Gastroesophageal sphincter (tissue), 4 donors: ENCODE measurements at places on chromosomes 3 and 15.

DNA sequence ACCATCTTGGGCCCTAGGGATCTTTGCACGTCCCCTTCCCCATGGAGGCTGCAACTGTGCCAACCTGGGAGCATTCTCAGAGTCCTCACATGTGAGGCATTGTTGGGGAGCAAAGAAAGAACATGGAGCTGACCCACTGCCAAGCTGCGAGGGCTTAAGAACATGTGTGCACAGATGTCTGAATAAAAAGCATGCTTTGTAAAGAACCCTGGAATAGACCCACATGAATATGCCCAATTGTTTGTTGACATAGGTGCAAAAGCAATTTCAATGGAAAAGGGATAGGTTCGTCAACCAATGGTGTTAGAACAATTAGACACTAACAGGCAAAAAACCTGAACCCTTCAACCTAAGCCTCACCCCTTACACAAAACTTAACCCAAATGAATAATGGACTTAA is 9.3 kb downstream of the PGPEP1L start:
- ATAC-seq = no peak

- ATAC-seq = no peak
Measured at GRCh38 chr3:190444576-190445145, 5.0 kb downstream of the TMEM207 start.

DNA sequence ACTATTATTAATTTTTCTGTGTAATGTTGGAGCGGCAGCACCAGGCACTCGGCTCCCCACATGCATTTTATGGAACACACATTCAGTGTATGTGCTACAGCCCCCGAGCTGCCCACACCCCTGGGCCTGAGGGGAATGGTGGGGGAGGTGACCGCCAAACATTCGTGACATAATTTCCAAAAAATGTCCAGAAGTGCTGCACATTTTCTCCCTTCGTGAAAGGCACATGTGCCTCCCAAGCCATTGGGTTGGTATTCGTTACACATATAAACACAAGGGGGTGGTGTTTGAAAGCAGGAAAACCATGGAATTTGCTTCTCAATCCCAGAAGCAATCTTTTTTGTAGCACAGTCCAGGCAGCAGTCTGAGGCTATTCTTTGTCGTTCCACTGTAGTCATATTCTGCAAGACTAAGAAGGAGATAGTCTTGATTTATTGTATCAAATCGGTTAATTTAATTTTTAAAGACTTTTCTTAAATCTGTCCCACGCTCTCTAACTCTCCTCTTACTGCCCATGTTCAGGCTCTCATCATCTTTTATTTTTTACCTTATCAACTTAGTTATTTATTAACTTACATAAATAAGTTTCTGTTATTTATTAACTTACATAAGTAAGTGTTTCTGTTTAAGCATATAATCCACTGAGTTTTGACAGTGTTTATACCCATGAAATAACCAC is 39.2 kb upstream of the POLR2M start:
- peak; percentile 87 for ATAC-seq

DNA sequence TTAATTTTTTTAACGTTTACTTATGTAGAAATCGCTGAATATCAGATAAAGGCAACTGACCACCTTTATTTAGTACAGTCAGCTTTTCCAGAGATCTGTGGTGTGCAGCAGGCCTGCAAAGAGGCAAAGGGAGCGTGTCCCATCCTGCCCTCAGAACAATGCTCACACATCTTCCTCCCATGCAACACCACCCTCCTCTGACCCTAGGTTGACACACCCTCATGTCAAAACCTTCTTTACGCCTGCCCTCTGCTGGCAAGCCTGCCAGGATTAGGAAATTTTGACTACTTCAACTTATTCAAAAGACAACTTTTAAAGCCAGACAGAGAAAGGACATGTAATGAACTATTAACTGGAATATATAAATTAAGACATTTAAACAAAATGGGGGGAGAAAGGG is 513.7 kb downstream of the FOXP1 start:
- peak; percentile 40 for ATAC-seq

DNA sequence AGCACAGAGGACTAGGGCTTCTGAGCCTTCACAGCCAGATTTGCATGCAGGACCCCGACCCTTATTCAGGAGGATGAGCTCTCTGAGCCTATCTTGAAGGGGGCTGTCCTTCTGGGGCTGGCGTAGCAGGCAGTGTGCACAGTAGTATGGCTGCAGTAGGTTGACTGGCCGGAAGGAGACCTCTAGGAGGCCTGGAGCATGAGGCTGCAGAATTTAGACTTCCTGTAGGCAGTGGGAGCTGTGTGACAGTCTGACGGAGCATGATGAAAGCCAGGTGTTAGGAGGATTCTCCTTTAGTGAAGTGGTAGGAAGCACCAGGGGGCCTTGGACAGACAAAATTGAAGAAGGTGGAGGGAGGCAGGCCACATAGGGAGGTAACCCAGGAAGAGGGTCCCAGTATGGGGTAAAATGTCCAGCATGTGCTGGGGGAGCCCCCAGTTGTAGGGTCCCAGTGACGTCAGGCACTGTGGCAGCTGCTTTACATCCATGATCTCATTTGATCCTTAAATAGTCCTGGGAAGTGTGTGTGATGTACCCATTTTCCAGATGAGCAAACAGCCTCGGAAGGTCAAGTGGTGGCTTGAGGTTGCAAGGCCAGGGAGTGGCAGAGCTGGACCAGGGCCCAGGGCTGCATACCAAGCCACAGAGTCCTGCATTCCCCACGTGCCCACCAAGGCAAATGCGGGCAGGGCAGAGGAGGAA is 36.1 kb downstream of the SPSB4 start:
- ATAC-seq = no peak

DNA sequence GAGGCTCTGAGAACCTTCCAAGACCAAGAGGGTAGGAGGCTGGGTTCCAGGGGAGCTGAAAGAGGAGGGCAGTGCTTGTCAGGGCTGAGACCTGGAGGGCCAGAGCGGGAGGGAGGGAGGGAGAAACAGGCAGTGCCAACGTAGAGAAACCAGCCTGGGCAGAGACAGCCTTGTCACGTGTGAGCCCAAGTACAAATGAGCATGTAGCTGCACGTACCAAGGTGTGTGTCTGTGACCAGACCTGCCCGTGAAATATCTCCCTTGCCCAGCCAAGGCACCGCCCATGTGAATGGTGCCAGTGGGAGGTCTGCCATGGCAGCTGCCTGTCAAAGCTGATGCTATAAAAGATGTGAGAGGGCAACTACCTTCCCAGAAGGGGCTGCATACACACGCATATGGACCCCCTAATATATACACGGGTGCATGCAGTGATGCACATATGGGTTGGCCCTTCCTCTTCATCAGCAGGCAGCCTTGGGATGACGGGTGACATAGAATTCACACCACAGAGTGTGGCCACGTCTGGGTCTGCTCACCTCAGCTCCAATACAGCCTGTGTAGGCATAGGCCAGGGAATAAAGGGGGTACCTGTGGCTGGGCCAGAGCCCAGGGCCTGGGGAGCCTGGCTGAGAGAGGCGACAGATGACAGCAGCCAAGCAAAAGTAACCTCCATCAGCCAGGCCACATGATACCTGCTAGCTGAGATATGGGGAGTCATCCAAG is 7.8 kb upstream of the CTDSPL start:
- ATAC-seq = no peak

DNA sequence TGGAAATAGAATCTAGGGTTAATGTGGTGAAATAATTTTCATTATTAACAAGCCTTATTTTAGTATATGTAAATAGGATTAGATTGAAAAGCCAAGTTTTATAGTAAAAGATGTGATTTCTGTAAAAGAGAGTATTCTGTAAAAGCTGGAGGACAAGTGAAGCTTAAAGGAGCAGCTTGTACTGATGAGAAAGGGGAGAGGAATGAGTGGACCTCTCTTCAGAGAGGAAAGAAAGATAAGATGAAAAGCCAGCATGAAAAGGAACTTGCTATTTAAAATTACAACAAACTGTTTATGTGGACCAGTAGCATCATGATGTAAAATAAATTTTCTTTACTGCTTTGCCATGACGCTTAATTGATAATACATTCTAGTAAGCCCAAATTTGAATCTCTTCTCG is 18.5 kb downstream of the ALCAM start:
- ATAC-seq = no peak

DNA sequence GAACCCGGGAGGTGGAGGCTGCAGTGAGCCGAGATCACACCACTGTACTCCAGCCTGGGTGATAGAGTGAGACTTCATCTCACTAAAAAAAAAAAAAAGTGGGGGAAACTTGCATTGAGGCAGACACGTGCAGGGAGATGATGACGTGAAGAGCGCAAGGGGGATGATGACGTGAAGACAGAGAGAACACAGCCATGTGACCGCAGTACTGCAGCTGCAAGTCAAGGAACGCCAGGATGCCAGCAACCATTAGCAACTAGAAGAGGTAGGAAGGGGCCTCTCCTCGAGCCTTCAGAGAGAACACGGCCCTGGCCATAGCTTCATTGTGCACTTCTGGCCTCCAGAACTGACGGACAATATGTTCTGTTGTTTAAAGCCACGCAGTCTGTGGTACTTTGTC is 28.3 kb downstream of the RFT1 start:
- ATAC-seq = no peak

- ATAC-seq = no peak
Measured at GRCh38 chr3:108724101-108724500, 33.1 kb downstream of the RETNLB start.

- ATAC-seq = no peak
Measured at GRCh38 chr3:11593318-11594034, 50.2 kb downstream of the VGLL4 start.

GRCh38 chr3:120683213-120683612 is 1.2 kb upstream of the HGD start:
- no peak for ATAC-seq

- no peak for ATAC-seq
Measured at GRCh38 chr3:3260870-3261269, 81.4 kb upstream of the CRBN start.

GRCh38 chr3:138059261-138059660 is 49.3 kb downstream of the CLDN18 start:
- ATAC-seq = peak; percentile 43

GRCh38 chr15:23014394-23015000 is 24.9 kb downstream of the TUBGCP5 start:
- no peak for ATAC-seq

GRCh38 chr15:85116494-85116893 is 134.8 kb downstream of the PDE8A start:
- ATAC-seq = no peak

DNA sequence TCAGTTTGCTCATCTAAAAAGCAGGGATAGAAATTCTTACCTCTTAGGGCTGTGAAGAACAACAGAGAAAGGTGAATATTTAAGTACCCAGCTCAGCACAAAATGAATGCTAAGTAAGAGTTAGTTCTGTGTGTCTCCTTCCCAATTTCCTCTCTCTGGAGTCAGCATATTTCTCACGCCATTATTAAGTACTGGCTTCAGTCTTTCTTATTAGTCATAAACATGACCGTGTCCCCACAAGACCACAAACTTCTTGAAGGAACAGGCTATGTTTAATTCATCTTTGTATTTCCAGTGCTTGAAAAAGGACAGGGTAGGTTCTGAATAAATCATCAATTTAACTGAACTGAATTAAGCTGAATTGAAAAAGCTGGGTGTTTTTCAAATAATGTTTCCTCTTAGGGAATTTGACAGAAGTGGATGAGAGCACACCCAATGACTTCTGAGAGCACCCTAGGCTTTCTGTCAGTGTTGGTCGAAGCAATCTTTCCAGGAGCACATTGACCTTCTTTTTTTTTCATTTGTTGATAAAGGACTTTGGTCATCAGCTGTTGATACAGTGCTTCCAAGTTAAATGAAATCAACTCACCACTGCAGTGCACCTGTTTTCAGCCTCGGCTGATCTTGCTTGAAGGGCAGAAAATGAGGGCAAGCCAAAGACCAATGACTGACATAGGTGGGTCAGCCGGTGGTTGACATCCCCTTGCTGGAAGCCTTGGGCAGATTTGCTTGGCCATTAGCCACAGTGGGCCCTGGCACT is 324.6 kb downstream of the MFSD1 start:
- ATAC-seq = no peak

- ATAC-seq = peak; percentile 89
Measured at GRCh38 chr3:120302361-120302760, 17.3 kb upstream of the GPR156 start.

DNA sequence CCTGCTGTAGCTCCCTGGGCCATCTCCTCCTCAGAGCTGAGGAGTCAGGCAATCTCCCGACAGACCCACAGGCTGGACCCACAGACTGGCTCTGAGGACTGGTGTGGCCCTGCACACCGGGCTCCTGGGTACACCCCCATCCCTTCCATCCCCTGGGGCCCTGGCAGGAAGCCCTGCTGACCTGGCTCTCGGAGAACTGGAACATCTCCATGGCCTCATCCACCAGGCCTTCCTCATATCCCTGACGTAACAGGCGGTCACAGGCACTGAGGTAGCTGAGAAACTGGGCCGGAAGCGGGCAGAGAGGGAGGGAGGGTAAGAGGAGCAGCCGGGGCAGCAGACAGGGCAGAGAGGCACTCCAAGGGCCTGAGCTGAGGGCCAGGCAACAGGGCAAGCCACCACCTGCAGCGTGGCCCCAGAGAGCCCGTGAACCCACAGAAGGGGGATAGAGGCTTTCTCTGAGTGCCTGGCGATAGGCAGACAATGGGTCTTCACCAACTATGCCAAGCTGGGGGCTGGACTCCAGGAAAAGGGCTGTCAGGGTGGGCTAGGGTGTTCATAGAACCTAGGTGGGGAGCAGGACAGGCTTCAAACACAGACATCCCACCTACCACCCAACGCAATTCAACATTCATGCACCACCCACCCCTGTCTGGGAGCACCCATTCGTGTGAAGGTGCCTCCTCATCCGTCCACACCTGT is 17.9 kb downstream of the KBTBD13 start:
- peak; percentile 66 for ATAC-seq

GRCh38 chr3:145648396-145648795 is 512.6 kb downstream of the PLOD2 start:
- no peak for ATAC-seq
